ENCODE measurements at places on chromosomes 11 and 22.

GRCh38 chr11:66339162-66339675 is 3.0 kb upstream of the RIN1 start:
- no peak for DNase-seq

- no peak for DNase-seq
These were observed 28.4 kb downstream of the TAB1 start for GRCh38 chr22:39427751-39428596.

DNA sequence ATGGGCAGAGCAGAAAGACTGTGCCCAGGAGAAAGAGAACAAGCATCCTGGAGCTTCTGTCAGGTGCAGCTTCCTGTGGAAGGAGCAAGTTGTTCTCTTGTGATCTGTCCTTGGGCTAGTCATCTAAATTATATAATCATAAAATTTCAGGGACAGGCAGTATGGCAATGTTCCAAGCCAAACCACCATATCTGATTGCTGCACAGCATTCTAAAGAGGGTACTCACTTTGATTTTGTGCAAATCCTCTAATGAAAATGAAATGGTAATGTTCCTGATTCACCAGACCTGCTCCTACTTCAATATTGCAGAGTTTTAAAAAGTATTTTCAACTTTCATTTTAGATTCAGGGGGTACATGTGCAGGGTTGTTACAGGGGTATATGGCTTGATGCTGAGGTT is at the start of gene PATE2:
Gene PATE2 (minus strand): TSS at position 101 of the 400 bp plus-strand sequence. CDS start 55 bp downstream, at position 46.
- no peak for DNase-seq

GRCh38 chr11:129041611-129042018 is 98.9 kb upstream of the TP53AIP1 start:
- no peak for DNase-seq

GRCh38 chr11:8248786-8249185 is 14.9 kb downstream of the LMO1 start:
- DNase-seq, result no peak

GRCh38 chr22:30573594-30574094 is 821 bp downstream of the GAL3ST1 start:
- no peak for DNase-seq

- no peak for DNase-seq
These were observed at the start of gene FAM181B for GRCh38 chr11:82733444-82734119. Gene FAM181B, minus strand, starts transcription at chr11:82733864. Its CDS starts 135 bp downstream, at chr11:82733729.

- no peak for DNase-seq
These were observed 22.9 kb upstream of the SLC5A1 start for GRCh38 chr22:32020117-32020516.

DNA sequence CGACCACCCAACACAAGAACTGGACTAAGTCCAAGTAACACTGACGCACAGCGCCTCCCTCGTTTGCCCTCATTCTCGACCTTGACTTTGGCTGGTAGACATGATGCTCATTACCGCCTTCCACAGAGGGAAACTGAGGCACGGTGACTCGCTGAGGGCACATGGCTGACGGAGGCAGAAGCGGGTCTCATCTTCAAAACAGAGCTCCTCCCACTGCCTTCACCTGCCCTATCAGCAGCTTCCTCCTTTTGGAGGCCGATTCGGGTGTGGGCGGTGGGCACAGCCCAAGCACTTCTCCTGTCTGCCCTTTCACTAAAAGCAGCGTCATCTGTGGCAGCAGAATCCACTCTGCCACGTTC is 2.0 kb upstream of the KMT5B start:
- no peak for DNase-seq

- no peak for DNase-seq
These were observed 11.6 kb downstream of the SLC37A2 start for GRCh38 chr11:125074511-125075241.

Data from GM18507 (cell line).